ENCODE measurements at places on chromosomes 5 and 9.

GRCh38 chr5:160310140-160310539 lies 2.2 kb downstream of the CCNJL start:
- no peak for DNase-seq

DNA sequence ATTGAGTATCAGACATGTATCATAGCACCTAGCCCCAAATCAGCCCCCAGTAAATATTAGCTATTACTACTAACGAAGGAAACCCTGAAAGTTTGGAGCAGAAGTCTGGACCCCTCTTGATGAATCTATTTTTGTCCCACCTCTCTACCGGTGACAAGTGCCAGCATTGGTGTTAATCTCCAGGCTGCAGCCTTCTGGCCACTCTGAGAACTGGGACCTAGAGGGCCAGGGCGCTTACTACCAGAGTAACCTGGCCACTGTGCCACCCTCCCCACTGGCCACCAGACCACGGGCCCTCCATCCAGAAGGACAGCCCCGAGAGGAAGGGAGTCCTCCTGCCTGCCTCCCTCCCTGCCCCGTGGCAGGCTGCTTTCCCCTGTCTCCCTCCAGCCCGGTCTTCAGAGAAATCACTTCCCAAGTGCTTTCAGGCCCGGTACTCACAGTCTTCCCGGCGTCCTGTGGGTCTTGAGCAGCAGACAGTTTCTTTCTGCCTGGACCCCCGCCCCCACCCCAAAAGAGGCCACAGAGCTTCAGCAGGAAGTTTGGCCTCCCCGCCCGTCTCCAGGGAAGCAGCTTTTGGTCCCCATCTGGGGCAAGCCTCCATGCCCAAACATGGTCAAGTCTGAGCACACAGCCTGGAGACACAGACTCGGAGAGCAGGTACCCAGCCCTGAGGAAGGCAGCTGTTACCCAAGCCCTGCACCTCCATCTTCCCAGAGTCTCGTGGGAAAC lies at the start of gene KCNMB1:
Gene KCNMB1 (minus strand): TSS at position 550 of the 732 bp plus-strand sequence. CDS start 3,920 bp downstream, outside the sequence.
- DNase-seq, result no peak

- DNase-seq, result no peak
Measured at GRCh38 chr5:73668017-73668416, 42.0 kb downstream of the ARHGEF28 start.

DNA sequence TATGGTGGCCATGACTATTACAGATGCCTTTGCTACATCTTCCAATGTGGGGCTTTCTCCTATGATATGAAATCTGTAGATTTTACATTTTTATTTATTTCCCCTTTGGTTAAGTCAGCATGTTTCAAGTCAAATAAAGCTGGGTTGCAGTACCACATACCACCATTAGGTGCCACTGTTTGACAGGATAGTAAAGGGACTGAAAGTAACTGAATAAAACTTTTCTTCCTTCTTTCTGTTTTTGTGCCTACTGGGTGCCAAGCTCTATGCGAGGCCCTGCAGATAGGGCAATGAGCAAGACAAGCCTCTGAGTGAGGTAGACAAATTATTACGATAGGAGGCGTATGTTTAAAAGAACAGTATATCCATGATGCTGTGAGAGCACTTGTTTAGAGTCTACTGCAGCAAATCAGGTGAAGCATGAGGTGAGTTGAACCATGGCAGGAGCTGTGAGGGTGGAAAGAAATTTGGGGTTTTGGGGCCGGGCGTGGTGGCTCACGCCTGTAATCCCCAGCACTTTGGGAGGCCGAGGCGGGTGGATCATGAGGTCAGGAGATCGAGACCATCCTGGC lies 64.8 kb downstream of the GDNF start:
- DNase-seq, result peak; percentile 28

GRCh38 chr5:65828022-65828896 lies 98.1 kb upstream of the ERBIN start:
- DNase-seq, result no peak

DNA sequence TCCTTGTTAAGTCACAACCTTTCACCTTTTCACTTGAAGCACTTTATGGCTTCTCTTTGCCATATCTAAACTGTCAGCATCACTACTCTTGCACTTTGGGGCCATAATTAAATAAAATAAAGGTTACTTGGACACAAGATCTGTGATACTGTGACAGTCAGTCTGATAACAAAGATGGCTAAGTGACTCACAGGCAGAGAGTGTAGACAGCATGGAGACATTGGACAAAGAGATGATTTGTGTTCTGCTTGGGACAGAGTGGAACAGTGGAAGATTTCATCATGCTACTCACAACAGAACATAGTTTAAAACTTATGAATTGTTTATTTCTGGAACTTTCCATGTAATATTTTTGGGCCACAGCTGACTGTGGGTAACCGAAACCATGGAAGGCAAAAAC lies 81.7 kb upstream of the SMC5 start:
- no peak for DNase-seq

- no peak for DNase-seq
Measured at GRCh38 chr5:180060192-180060591, 11.4 kb downstream of the RNF130 start.

DNA sequence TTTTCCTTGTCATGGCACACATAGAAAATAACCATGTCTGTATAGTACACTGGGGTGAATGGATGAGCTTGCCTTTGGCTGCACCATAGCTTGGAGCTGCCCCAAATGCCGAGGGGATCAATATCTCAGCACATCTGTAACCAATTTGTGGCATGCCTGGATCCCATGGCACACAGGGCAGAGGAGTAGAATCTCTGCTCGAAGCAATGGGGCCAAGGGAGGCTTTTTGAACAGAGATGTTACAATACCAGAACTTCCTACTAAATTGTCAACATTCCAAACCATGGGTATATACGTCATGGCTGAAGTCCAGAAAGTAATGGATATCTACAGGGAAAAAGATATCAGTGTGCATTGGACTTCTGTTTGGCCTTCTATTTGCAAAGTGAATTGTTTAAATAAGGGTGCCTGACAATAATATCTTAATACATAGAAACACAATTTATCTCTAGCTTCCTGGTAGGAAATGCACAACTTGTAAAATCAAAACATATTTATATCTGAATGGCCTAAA lies 39.0 kb downstream of the ESM1 start:
- DNase-seq, result no peak

DNA sequence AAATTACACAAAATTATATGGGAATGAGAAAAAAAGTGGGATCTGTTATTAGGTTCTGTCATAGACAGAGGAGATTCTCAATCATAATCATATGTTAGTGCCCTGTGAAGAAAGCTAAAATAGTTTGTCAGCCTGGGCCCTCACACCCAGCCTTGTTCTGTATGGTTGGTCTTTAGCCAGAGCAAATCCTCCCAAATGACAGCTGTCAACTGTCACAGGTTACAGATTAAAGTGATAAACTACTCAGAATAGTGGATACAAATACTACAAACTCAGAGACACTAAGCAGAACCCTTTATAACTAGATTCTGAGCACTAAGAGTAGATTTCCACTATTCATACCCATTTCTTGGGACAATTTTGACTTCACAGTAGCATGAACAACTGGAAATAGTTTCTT lies 405.0 kb upstream of the MEF2C start:
- DNase-seq, result no peak

DNA sequence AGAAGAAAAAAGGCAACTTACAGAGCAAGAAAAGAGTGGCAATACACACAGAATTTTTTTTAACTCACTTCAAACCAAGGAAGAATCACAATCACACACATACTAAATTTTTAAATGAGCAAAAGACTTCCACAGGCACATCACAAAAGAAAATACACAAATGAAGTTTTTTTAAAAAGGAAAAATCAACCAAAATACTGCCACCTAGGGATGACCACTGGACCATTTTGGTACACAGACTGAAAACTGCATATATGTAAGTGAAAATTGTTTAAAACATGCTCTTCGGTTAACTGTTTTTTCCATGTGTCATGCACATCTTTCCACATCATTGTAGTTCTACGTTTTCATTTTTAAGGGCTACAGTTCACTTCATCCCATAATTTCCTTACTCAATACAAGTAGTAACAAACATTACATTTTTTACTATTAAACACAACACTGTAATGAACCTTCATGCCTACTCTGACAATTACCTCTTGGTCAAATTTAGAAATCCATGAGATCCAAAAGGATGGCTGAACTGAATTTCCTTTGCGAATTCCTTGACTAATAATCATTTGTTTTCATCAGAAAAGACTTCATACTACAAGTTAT lies 79.0 kb downstream of the FBXW11 start:
- DNase-seq, result no peak

- DNase-seq, result no peak
Measured at GRCh38 chr5:176564002-176564401, 14.9 kb downstream of the CDHR2 start.

DNA sequence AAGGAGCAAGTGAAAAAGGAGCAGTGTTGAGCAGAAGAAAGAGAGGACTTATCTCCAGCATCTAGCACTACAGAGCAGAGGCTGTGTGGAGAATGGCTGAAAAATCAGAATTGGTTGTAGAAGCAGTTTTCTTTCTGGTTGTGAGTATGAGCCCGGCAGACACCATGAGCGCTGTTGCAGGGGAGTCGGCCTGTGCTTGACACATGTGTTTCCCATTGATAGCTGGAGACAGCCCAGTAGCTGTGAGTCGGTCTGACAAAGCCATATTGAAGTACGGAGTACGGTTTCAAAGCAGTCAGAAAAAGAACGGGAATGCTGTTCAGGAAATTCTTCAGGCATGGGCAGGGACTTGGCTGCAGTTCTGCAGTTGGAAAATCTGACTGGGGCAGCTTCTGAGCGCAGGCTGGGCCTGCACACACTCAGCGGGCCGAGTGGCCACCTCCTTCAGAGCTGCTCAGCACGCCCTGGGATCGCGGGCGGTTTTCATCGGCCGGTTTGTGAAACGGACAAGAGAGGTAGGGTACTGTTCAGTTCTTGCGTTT lies at the start of gene SGCD:
Gene SGCD (plus strand): TSS at position 447 of the 542 bp plus-strand sequence.
- DNase-seq, result no peak

- DNase-seq, result no peak
Measured at GRCh38 chr9:26462213-26462612, 430.4 kb downstream of the CAAP1 start.

DNA sequence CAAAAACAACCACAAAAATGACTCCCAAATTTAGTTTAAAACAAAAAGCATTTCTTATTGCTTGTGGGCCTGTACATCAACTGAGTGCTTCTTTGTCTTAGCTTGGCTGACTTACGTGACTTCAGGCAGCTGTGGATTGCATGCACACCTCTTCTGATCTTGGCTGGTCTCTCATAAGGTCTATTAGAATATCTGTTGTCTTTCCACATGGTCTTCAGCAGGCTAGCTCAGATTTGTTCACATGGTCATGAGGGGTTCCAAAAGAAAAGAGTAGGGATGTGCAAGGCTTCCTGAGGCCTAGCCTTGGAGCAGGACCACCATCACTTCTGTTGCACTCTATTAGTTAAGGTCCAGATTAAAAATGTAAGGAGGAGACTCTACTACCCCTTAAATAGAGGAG lies 120.1 kb downstream of the LRRC70 start:
- no peak for DNase-seq

GRCh38 chr9:115939065-115939765 lies 214.4 kb upstream of the PAPPA start:
- no peak for DNase-seq

DNA sequence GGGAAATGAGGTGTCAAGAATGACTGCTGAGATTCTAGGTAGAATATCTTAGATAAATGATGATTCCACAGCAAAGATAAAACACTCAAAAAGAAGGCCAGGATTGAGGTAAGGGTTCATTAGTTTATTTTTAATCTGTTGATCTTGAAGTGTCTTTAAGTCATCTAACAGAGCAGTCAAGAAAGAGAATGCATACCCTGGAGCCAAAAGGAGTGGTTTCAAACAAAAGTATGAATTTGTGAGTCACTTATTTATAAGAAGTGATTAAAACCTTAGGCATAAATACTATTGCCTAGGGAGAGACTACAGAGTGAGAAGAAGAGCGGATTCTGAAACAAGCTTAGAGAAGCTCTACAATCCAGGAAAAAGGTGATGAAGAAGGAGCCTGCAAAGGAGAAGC lies 541.0 kb downstream of the DTWD2 start:
- DNase-seq, result no peak

DNA sequence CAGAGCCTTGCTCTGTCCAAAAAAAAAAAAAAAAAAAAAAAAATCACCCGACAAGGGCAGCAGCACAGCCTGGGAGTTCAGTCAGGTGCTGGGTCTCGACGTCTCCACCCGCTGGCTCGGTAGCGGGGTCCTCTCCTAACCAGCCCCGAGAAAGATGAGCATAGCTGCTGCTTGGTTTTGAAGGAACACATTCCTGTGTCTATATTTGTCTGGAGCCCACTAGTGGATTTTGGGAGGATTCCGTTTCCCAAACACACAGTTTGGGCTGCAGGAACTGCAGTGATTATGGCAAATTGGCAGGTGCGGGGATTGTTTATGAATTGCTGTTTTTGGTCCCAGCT lies 1.2 kb downstream of the OTULINL start:
- no peak for DNase-seq

DNA sequence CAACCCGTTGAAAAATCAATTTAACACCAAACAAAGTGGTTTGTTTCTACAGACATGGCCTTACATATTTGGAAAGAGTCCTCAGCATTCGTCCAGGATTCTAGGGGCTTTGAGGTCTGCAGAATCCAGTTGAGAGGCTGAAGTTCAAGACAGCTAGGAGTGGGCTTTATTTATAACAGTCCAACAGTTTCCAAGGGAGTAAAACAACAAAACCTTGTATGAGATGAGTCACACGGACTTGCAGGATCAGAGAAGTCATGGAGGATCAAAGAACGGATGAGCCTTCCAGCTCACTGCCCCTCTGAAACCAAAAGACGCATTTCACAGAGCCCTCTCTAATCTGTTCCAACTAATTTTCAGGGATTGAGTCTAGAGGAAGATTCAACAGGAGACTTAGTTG lies 11.1 kb upstream of the ESM1 start:
- DNase-seq, result no peak

DNA sequence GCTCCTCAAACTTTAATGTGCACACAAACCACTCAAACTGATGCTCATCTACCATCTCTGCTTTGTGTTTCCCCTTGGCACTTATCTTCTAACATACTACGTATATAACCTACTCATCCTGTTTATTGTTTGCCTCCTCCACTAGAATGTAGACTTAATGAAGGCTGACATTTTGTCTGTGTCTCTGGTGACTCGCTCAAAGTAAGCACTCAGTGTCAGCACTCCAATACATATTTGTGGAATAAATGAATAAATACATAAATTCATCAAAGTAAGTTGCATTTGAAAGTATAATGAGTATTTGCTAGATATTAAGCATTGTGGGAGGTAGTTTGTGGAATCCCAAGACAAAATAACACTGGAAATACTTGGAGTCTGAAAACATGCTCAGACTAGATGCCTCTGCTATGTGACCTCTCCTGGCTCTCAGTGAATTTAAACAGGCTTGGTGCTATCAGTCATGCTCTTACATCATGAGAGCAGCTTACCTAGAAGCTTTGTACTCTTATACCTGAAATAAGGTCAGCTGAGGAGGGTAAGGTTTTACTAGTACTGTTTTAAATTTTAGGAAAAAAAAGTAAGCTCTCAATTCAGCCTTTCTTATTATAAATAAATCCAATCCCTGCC lies 37.0 kb upstream of the RANBP6 start:
- no peak for DNase-seq

DNA sequence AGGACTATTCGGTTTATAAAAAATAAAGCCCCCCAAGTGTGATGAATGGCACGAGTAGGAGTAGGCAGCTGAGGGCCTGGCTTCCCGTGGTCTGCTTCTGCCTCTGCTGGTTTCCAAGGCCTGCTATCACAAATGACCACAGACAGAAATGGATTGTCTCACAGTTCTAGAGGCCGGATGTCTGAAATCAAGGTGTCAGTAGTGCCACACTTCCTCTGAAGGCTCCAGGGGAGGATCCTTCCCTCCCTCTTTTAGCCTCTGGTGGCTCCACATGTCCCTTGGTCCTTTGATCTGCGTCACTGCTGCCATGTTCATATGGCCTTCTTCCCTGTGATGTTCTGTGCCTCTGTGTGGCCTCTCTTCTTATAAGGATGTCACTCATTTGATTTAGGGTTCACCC lies 15.1 kb downstream of the PRKACG start:
- DNase-seq, result no peak
